Left forelimb (tissue), 1 donor: ENCODE measurements at places on chromosomes 6 and 20.

DNA sequence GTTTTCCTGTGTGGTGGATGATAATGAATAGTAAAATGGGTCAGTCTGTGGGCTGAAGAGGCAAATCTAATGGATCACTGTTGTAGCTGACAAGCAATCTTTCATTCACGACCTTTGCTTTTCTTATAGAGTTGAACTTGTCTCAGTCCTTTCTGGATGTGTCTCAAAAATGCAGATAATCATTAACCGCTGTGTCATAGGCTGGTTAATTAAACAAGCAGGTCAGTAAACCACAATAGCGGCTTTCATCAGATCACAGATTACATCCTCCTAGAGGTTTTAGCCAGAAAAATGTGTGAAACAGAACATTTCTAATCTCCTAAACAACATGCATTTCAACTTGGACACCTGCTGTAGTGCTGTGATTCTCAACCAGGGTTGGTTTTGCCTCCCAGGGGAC lies 2.5 kb upstream of the METTL24 start:
- no peak for DNase-seq

DNA sequence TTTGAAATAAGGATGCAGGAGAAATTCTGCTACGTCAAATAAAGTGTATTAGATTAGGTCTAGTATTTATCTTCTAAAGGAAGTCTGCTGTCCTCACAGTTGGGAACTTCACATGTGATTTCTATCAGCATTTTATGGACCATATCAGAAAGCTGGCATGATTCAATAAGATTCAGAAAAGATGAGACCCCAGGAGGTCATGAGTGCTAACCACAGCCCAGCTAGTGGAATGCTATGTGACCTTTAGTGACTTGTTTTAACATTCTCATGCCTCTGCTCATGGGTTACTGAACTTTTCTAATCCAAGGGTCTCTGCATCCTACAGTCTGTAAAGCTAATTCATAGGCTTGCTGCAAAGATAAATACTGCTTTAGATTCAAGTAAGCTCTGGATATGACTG lies 150.1 kb downstream of the GMPR start:
- no peak for DNase-seq

DNA sequence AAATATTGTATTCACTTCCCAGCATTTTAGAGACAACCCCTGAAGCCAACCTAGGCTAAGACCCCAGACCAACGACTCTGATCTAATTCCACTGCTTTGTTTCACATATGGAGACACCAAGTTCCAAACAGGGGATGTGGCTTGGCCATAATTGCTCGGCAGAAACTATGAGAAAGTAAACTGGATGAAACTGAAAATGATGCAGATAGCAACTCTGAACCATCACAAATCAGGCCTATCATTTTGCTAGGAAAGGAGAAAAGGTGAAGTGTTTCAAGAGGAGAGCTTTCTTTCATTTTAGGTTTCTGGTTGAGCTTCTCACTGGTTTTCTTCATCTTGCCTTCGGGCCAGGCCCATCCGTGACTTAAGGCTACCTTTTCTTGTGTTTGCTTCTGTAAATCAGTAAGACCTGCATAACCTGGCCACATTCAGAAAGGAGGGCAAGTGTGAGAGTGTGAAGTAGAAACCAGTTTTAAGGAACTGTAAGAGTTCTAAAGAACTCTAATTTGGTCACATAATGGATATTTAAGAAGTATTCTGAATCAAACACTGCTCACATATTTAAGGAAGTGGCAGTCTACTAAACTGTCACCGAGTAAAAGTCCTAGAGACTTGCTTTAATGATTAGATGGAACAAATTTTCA lies 105.8 kb downstream of the BACH2 start:
- DNase-seq: no peak

DNA sequence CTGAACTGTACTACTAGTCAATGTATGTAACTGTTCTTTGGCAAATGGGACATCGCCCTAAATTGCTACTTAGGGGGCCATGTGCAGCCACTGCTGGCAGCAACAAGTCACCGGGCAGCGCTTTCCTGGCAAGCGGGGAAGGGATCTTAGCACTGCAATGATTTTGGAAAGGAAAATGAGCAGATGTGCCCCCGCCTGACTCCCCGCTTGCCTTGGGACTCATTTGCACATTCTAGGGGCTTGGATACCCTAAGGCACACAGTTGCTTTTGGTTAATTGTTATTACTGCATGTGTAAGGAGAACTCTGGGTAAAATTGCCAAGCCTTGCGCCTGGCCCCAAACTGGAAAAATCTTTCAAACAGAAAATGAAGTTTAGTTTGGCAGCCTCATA lies 32.2 kb downstream of the CD83 start:
- no peak for DNase-seq

DNA sequence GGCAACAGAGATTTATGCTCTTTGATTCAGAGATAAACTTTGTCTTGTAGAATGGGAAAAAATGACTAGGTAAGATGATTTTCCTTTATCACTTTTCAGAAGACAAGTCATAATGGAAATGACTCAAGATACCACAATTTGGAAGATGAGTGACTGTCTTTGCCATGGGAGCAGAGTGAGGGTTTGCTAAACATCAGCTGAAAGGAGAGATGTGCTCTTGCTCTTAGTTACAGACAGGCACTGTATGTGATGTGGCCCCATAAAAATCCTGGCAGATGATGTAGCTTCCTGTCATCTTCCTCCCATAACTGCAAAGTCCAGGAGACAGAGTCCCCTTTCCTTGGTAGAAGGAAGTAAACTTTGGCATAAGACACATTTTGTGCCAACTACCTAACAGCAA lies 47.6 kb downstream of the BACH2 start:
- no peak for DNase-seq

DNA sequence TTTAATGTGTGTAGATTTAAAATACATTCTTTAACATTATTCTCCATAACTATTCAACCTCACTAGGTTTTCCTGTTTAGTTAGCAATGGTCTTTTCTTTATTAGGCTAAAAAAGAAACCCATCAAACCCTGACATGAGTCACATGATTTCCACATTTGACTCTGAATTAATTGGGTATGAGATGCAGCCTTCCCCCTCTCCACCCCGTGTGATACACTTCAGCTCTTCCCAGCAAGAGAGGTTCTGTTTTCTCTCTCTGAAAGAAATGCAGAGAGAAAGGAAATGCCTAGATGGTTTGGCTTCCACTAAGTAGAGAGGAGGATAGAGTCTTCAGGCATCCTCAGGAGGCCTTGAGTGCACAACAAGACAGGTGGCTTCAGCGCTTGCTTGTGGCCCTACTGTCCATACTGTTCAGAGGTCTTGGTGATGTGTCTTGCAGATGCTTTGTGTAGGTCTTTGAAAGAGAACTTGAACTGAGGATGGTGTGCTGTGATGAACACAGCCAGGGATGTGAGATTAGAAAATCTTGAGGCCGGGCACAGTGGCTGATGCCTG lies 17.3 kb downstream of the FARS2 start:
- DNase-seq: no peak

DNA sequence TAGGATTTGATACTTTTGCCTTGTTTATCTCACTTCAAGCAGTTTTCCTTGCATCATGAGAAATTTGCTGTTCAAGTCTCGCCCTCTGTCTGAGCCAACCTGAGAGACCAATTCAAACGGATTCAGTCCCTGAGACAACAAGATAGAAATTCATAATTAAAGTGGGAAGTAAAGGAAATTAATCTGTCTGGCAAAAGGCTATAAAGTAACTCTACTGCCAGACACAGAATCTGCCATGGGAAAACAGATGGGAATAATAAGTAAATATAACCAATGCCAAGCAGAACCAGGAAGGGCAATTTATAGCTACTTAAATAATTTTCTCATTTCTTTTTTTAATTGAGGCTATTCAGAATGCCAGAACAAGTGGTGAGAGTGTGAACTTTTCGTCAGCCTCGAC lies 239.6 kb downstream of the TFAP2C start:
- DNase-seq: no peak
